Erythroblast (primary cell): ENCODE measurements at places on chromosomes 7 and 10.

GRCh38 chr10:135132-135600, at the start of gene ZMYND11:
Gene ZMYND11 (plus strand): TSS chr10:135455. CDS start chr10:180013, 44,558 bp downstream.
- DNase-seq: peak; percentile 87

GRCh38 chr10:12189426-12189825, 6.3 kb downstream of the NUDT5 start:
- no peak for DNase-seq

DNA sequence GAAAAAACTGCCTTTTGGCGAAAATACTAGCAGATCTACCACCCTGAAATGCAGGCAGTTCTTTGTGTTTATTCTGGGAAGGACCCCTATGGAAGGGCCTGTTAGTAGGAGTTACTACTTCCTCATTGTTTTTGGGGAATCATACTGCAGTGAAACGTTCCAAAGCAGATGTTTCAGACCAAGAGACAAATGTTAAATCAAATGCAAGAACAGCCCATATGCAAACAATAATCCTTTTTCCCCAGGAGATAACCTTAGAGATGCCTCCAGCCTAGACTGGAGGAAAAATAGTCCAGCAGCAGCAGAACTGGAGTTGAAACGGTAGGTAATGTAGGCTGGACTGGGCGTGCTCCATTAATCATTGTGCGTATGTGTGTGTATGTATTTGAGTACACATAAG, 65.9 kb upstream of the VWDE start:
- DNase-seq: no peak

DNA sequence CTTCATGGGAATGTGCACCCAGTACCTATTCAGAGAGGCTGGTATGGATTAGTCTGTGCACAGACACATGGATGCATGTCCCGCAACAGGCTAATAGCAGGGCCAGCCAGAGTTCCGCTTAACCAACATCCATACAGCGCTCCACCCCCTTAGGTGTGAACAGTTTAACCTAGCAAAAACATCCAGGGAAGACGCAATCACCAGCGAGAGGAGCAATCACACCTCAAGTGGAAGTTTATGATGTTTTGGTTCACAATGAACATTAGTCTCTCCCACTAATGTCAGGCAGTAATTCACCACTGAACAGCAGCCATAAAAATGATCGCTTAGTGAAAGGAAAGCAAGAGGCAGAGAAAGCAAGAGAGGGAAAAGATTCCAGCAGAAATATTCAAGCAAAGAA, 91.1 kb downstream of the PLXNA4 start:
- no peak for DNase-seq

DNA sequence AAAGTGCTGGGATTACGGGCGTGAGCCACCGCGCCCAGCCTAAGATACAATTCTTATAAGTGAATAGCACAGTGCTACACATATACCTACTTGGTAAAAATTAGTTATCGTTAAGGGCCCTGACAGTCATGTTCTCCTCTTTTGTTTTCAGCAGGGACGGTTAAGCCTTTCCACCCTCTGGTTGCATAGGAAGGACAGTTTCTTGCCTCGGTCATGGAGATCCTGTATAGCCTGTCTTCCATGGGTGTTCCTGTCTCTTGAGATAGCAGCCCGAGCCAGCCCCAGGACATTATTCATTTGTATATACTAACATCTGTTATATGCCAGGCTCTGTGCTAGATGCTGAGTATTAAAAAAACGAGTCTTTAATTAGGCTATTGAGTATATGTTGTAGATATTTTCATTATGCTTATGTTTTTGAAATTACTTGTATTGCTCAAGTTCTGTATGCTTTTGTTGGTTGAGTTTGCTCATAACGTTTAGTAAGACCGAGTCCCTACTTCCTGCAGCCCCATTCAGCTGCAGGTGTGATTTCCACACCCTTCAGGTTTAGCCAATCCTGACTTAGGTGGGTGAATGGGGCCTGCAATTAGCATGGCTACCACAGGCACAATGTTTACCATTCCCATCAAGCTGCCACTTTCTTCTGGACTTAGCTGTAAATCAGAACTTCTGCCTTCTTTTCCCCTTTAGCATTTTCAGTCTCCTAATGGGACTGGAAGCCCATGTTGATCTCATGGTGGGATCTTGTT, 24.8 kb downstream of the CCSER2 start:
- no peak for DNase-seq
